A673 (cell line): ENCODE measurements at places on chromosomes 7 and 10.

- no peak for DNase-seq
These were observed 2.8 kb upstream of the CYP3A4 start for GRCh38 chr7:99786726-99787335.

- peak; percentile 87 for DNase-seq
These were observed 6.1 kb upstream of the MYOZ1 start for GRCh38 chr10:73647211-73647874.

- DNase-seq: peak; percentile 51
These were observed 98.4 kb upstream of the HABP2 start for GRCh38 chr10:113454341-113455061.

DNA sequence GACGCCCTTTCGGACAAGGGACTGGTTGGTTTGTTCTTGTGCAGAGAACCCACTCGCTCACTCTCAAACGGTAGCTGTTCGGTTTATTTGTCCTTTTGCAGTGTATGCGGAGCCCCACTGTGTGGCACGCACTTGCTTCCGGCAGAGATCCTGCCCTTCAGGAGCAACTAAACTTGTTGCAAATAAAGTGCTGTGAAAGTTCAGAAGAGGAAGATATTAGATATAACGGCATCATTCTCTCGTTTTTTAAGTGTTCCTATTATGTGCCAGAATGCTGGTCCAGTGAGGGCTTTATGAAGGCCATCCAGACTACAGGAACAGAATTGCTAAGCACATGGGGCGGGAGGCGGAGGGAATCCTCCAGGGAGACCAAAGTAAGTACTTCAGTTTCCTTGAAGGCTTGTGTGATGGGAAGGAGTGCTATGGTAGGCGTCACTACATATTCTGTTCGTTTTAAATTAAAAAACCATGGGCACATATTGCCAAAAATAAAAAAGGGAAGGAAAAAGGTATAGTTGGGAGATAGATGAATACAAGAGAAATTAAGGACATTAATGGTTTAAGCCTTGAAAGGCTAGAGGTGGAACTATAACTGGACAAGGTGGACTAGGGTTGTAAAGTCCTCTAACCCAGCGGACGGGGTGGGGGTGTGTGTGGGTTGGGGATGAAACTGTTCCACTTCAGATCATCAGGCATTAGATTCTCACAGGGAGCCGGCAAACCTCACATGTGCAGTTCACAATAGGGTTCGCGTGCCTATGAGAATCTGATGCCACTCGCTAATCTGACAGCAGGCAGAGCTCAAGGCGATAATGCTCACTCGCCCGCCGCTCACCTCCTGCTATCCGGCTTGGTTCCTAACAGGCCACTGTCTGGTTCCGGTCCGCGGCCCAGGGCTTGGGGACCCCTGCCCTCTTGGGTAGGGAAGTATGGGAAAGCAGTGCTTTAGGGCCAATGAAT is 704 bp upstream of the ERLIN1 start:
- peak; percentile 76 for DNase-seq

DNA sequence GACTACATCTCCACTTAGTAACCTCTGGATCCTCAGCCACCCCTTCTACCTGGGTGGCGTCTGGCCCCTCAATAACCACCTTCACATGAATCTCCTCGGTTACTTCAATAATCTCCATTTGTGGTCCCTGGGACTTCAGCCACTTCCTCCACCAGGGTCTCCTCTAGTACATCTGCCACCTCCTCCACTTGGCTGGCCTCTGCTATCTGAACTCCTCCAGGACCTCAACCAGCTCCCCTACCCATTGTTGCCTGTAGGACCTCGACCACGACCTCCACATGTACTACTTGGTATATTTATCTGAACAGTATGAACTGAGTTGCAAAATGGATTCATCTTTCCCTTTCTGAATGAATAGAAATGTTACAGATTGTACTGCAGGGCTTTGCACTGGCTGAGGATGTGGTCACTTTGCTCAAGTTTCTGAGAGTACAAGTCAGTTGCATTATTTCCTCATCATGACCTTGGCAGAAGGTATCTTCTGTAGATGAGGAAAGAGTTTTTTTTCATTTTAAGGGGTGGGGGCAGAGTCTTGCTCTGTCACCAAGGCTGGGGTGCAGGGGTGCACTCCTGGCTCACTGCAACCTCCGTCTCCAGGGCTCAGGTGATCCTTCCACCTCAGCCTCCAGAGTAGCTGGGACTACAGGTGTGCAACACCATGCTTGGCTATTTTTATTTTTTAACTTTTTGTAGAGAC is 36.0 kb downstream of the MAT1A start:
- no peak for DNase-seq

DNA sequence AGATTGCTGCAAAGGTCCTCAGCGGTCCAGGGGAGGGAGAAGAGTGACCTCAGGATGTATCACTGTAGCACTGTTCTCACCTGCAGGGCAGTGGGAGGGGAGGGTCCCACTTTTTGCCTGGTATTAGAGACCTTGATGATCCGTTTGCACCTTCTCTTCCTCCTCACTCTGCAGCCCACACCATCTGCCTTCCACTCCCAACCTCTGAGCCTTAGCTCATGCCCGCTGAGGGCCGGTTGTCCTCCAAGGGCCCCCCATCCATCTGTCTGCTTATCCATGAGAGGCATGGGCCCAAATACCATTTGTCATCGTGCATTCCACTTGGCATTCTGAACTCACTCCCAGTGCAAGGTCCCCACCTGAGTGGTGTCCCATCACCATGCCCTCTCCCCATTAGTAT is 64.6 kb upstream of the PCBD1 start:
- no peak for DNase-seq

- DNase-seq: no peak
These were observed 92.7 kb upstream of the AKR1E2 start for GRCh38 chr10:4733150-4733842.

GRCh38 chr7:147611431-147611830 is 979.1 kb upstream of the C7orf33 start:
- DNase-seq: no peak

GRCh38 chr7:155830961-155831806 is 18.9 kb upstream of the SHH start:
- no peak for DNase-seq

DNA sequence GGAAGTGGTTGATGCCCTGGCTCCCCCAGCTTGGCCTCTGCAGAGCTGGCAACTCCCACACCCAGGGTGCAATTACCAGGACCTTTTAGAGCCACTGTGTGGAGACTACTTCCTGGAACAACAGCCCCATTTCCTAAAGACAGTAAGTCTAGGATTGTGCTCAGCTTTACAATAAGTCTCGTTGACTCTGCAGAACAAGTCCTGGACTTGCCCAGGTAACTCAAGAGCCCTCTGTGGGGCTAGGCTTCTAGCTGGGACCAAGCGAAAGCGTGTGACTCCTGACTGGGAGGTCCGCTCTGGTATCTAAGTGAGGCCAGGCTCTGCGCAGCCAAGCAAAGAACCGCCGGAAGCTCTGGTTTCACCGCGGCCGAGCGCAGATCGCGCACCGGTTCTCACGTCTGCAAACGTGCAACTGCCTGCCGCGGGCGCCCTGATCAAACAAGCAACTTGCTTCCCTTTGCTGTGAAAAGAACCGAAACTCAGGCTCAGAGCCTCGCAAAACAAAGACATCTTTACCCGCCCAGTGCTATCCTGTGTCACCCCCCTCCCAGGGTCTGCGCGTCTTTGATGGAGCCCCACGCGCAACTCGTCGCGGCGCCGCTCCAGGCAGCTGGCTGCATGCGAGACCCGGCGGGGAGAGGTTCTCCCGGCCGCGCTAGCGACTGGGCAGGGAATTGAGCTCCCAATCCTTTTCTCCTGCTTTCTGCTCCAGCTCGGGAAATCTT is 4.4 kb upstream of the PDLIM1 start:
- peak; percentile 15 for DNase-seq

- DNase-seq: no peak
These were observed 60.4 kb downstream of the HDAC9 start for GRCh38 chr7:18555968-18556367.

DNA sequence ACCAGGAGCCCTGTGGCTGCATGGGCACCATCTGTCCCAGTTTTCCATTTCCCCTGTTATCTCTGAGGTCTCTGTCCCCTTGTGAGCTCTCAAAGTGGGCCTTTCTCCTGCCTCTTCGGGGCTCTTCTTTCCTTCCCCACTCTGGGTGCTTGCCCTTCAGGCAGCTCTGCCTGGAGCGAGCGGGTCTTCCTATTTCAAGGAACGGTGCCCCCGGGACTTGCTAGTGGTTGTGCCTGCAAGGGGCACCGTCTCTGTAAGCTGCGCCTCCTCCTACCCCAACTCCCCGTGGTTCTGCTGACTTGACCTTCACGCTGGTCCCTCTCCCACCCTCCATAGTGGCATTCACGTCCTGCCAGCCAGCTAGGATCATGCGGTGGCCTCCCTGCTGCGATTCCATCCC is 110.1 kb downstream of the DOCK1 start:
- no peak for DNase-seq

DNA sequence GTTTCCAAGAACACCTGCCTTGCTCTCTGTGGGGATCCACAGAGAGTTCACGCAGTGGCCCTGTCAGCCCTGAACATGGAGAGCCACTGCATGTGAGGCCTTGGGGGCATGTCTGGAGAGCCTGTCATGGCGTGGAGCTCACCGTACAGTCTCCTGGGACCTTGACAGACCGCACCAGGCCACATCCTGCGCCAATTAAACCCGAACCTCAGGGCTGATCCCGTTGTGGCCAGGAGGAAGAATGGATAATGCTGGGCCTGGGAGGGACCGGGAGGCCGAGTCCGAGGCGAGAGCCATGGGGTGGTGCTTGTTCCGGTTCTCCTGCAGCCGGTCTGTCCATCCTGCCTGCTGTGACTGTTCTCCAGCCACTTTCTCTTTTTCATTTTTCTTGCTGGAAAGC is 68.7 kb downstream of the DNAJB6 start:
- DNase-seq: no peak

GRCh38 chr10:120513307-120513796 is 56.3 kb downstream of the PLPP4 start:
- no peak for DNase-seq

- DNase-seq: no peak
These were observed 420 bp upstream of the MINPP1 start for GRCh38 chr10:87504307-87504639.

DNA sequence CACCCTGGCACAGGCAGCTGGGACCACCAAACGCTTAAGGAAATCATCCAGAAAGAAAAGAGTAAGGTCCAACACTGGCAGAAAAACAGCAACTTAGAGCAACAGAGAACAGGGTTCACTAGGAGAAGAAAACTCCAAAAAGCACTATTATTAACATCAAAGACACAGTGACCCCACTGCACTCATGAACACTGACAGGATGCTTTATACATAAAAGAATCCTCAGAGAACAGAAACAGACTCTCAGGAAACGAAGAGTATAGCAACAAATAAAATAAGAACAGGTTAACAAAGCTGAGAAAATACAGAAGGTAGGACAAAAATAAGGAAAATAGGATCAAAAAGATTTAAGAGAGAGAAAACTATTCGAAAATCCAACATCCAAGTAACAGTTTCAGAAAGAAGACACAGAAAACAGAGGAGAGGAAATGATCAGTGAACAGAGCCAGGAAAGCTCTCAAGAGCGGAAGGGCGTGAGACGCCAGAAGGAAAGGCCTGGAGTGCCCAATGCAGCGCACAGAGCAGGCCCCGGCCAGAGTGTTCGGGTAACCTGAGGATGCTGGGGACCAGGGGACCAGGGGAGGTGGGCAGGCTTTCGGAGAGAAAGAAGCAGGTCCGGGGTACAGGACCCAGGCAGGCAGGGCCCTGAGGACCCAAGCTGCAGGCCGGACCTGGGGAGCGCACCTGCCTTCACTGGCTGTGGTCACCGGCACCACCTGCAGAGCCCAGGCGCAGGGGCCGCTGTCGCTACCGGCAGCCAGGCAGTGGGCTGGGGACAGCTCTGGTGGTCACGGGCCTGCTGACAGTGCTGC is 258.2 kb downstream of the MAD1L1 start:
- DNase-seq: no peak

- no peak for DNase-seq
These were observed 6.2 kb downstream of the TNRC18 start for GRCh38 chr7:5417106-5418071.

- DNase-seq: no peak
These were observed 278.1 kb upstream of the TMEM229A start for GRCh38 chr7:124310934-124311390.

GRCh38 chr7:50768485-50769474 is 13.9 kb downstream of the GRB10 start:
- DNase-seq: no peak

DNA sequence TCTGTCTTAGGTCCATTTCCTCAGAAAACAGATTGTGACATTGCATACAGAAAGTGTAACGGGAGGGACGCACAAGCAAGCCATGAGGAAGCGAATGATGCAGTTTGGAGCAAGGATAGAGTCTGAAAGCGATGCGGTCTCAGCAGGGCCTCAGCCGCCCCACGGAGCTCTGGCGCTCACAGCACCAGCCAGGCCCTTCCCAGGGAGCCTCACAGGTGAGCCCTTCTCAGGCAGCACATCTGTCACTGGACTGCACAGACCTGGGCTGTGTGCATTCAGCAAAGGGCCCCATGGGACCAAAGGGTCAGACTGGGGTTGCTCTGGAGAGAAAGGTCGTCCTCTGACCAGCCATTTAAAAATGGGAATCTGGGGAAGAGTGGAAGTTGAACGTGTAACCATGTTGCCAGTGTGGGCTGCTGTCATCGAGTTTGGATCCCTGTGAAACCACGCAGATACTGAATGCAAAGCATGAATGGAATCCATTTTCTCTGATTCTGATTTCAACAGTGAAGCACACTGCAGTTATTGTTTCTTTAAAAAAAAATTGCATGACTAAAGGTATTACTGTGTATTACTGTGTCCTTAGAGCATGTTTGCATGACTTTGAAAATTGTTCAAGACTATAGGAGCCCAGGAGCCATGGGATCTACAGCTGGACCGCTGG is 350.0 kb upstream of the AKR1E2 start:
- DNase-seq: no peak

DNA sequence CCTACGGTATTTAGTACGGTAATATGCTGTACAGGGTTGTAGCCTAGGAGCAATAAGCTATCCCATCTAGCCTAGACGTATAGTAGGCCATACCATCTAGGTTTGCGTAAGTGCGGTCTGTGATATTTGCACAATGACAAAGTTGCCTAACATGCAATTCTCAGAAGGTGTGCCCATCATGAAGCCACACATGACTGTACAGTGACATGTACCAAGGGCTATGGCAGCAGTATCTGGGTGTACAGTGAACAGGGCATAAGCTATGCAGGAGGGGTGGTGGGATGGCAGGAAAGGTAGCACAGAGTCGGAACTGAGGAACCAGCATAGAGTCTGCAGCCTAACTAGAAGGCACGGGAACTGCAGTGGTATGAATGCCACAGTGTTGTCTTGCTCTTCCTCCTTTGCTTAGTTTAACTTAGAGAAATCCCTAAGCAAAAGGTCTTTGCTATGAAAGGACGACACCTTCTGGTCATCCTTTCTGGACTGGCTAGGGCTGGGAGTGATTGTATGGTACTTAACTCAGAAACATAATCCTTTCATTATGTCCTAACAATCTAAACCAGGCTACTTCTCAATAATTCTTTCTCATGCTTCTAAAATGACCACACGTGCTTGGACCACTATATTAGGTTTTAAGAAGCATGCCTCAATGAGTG is 93.5 kb downstream of the DYNC1I1 start:
- no peak for DNase-seq

DNA sequence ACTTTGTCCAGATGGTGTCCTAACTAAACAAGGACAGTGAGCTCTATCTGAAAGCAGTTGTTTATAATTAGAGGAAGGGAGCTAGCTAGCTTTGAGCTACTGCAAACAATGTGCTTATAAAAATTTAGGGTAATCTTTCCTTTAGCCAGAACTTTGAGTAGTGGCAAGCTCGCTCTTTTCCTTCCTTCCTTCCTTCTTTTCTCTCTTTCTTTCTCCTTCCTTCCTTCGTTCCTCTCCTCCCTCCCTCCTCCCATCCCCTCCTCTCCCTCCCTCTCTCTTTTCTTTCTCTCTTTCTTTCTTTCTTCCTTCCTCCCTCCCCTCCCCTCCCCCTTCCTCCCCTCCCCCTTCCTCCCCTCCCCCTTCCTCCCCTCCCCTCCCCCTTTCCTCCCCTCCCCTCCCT is 520.1 kb downstream of the INHBA start:
- no peak for DNase-seq
